EH (cell line): ENCODE measurements at places on chromosomes 16 and 17.

DNA sequence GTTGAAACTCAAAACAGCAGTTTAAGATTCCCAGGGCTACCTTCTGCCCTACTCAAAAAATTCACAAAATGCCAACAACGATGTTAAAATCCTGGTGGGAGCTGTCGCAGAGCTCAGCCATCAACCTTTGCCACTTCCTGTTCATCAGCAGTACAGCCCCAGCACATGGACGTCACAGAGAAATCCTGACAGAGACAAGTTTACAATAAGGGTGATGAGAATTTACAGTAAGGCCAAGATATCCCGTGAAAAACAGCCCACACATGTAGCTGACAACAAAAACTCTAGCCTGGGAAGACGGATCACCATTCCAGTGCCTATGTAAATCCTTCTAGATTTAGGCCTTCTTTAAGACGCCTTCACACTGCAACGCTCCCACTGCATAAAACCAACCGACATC, 18.8 kb downstream of the USP22 start:
- no peak for DNase-seq

DNA sequence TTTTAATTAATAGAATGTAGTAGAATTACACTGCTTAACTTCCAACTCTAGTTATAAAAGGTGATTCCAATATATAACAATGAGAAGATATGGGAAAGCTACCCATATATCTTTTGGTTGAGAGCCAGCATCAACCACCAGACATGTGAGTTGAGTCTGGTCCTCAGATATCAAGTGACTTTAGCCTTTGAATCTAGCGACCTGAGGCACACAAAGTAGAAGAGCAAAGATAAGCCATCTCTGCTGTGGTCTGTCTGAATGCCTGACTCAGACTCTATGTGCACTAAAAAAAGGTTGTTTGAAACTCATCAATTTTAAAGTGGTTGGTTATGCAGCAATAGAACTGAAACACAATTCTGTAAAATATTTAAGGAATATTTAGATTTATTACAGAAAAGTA, 492.5 kb upstream of the SOX9 start:
- DNase-seq = peak; percentile 38

DNA sequence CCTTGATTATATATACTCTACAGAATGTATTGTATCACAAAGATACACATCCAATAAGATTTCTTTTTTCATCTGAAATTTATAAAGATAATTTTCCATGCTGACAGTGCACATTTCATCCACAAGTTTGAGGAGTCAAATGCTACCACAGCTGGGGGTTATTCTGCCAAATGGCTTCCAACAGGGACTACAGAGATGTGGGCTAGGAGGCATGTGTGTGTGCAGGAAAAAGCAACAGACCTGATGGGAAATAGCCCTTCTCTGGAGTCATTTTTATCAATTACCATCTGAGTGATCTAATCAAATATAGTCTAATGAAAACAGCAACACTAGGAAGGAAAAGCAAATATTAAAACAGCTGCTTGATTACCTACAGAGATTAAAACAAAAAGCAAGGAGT, 290.5 kb downstream of the CEP112 start:
- DNase-seq = no peak

DNA sequence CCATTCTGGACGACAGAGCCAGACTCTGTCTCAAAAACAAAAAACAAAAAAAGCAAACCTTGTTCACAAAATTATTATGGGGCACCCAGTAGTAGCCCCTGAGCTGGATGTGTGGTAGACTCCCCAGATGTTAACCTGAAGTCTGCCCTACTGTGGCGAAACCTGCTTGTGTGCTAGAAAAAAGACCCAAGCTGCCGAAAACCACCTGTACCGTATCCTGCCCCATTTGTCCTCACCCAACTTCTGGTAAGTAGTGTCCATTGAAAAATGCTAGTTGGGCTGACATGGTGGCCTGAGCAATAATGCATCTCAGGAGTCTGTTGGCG, 9.1 kb downstream of the RMI2 start:
- no peak for DNase-seq

- no peak for DNase-seq
Observed at GRCh38 chr17:60230358-60230757, 80.6 kb downstream of the CA4 start.

- peak; percentile 71 for DNase-seq
Observed at GRCh38 chr16:87052506-87052905, 264.7 kb downstream of the C16orf95 start.

DNA sequence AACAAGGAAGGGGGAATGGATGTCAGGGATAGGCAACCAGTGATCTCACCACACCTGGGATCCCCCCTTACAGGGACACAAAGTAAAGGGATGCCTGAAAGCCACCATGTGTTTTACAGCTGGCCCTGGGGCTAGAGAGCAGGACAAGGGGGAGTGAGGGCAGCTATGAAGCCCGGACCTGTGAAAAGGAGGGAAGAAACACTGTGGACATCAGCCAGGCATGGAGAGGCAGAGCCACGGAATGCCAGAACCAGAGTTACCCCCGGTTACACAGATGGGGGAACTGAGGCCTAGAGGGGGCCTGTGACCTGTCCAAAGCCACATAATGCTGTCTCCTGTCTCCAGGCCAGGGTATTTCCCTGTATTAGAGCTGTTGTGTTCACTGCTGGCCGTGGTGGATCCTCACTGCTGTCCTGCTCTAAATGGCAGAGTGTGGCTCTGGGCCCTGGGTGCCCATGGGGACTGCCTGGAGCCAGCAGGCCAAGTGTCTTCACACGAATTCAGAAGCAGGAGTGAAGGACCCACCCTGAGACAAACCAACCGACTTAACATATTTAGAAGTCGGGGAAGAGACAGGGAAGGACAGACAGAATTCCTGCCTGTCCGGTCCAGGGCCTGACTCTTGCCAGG, 29.7 kb upstream of the ITGA3 start:
- no peak for DNase-seq

GRCh38 chr16:84746875-84747274, 47.1 kb downstream of the USP10 start:
- no peak for DNase-seq

- DNase-seq = no peak
Observed at GRCh38 chr17:83118071-83118841, 38.8 kb downstream of the METRNL start.

GRCh38 chr17:12422651-12423050, 243.0 kb upstream of the MYOCD start:
- DNase-seq = no peak

GRCh38 chr17:42329025-42329976, 41.0 kb downstream of the STAT5A start:
- DNase-seq = peak; percentile 86

DNA sequence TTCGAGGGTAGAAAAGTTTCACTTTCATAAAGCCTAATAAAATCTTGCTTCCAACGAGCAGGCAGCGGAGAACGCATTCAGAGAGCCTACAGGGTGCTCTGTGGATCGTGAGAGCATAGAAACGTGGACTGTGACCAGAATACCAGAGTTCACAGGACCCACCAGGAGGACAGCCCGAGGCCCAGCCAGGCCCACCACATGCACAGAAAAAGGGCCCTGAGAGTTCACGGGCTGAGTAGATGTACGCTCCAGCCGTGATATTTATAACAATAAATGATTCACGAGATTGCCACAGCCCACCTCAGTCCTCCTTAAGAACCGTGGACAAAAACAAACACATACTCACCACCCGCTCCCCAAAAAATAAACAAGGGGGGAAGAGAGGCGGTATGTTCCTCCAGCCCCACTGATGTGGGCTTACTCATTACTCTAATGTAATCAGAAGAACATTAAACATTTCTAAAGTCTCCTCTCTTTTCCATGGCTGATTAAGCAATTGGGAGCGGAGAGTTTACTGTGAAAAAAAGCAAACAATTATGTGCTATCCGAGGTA, 207.2 kb downstream of the C16orf78 start:
- peak; percentile 3 for DNase-seq

GRCh38 chr16:57801809-57802340, 416 bp downstream of the KIFC3 start:
- peak; percentile 59 for DNase-seq

DNA sequence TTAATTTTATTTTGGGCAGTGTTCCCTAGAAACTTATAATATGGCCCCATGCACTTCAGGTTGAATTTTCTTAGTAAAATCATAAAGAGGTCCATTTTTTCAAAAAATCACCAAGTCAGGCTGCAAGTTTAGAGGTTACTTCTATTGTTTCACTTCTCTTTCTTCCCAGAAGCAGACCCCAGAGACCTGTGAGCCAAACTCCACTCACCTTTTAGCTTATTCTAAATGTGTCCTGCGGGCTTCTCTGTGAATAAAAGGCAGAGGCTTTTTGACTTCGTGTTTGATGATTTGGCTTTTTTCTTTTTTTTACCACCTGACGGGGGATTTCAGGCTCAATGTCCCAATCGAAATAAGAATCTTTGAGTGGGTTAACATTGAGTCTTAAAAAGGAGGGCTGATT, 7.4 kb downstream of the PRKCB start:
- no peak for DNase-seq

- DNase-seq = peak; percentile 15
Observed at GRCh38 chr16:14559809-14560241, 70.2 kb downstream of the PARN start.

DNA sequence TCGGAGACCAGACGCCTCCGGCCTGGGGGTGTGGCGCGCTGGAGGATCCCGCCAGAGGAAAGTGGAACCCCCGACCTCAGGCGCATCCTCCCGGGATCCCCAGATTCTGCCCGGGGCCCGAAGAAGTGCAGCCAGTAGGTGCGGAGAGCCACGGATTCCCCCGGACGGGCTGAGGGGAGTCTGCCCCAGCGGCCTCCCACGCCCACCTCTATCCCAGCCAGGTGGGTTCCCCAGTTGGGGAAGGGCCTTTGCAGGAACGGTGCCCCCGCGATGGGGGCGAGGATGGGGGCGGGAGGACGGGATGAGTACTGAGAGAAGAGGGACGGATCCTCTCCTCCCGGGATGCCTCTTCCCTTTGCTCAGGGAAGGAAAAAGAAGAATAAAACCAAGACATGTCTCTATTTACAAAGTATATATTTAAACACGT, 5.1 kb downstream of the CBX8 start:
- DNase-seq = no peak

GRCh38 chr17:13690806-13691205, 89.1 kb upstream of the HS3ST3A1 start:
- peak; percentile 21 for DNase-seq

DNA sequence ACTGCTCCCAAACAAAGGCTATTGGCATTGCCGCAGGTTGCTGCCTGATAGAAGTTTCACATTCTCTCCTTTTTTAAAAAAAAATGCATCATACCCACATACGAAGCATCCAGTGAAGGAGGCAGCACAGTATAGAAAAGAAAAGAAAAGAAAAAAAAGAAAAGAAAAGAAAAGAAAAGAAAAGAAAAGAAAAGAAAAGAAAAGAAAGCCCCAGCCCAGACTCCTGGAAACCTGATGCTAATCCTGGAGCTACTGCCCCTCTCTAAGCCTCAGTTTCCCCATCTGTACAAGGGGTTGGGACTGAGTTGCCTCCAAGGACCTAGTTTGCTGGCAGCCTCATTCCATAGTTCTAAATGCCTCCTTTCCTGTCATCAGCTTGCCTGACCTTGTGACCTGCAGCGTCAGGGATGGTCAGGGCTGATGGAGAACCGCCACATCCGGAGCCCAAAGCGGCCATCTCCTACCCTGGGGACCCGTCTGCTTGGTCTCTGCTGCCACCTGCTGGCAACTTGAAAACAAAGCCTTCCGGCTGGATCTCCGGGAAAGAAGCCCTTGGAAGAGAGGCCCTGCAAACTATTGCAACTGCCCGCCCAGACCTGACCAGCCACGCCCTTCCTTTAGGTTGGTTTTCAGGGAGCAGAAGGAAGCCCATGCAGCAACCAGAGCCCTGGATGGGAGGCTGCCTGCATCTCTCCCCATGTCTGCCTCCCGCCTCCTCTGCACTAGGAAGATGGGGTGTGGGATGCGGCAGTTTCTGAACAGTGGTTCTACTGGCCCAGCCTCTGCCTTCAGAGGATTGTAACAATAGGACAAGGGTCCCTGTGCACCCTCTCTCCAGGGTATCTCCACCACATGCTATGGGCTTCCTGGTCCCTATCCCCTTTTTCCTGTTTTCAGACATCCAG, 13.0 kb downstream of the AIPL1 start:
- DNase-seq = peak; percentile 78

DNA sequence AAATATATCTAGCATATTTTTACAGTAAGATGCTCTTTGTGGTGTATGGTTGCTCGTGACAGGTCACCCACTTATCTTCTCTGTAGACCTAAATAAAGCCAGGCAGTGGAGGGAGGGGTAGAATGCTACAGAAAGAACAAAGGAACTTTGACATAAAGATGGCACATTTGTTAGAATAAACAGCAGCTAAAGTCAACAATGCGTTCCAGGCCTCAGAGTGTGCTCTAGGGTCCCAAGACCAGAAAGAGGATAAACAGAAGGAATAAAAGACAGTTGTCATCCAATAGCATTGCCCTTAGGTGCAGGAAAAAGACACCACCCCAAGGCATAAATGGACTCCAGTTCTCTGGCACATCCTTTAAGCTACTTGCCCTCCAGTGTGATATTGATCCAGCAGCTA, 523.0 kb upstream of the CDH11 start:
- DNase-seq = no peak

DNA sequence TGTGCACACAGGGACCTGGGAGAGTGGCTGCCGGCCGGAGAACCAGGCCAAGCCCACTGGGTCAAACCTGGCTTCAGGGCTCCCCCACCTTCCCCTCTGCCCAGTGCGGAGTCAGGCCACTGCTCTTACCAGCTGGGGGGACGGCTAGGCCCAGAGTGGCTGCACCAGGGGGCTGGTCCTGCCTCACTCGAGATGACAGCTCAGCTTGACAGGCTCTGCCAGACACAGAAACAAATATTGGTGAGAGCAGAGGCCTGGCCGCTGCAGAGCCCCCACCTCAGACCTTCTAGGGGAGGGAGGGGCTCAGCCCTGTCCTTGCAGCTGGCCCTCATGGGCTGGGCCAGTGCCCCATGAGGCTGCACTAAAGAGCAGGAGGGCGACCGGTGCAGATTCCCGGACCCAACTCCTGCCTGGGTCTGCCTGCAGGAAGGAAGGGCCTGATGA, 4.5 kb downstream of the NUDT16L1 start:
- no peak for DNase-seq

GRCh38 chr17:40416671-40417070, 1.0 kb downstream of the TOP2A start:
- no peak for DNase-seq

GRCh38 chr17:82193520-82194220, 19.0 kb downstream of the CCDC57 start:
- DNase-seq = no peak

GRCh38 chr16:87185983-87186382, 131.2 kb downstream of the C16orf95 start:
- no peak for DNase-seq

GRCh38 chr16:57115514-57116182, 23.3 kb downstream of the CPNE2 start:
- no peak for DNase-seq

DNA sequence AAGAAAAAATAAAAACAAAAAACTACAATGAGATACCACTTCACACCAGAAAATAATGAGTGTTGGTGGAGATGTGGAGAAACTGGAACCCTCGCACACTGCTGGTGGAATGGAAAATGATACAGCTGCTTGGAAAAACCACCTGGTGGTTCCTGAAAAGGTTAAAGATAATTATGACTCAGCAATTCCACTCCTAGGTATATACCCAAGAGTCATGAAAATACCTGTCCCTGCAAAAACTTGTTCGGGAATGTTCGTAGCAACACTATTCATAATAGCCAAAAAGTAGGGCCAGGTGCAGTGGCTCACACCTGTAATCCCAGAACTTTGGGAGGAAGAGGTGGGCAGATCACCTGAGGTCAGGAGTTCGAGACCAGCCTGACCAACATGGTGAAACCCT, 8.1 kb upstream of the ITGAE start:
- DNase-seq = no peak
